ENCODE measurements at places on chromosomes 4 and X.

DNA sequence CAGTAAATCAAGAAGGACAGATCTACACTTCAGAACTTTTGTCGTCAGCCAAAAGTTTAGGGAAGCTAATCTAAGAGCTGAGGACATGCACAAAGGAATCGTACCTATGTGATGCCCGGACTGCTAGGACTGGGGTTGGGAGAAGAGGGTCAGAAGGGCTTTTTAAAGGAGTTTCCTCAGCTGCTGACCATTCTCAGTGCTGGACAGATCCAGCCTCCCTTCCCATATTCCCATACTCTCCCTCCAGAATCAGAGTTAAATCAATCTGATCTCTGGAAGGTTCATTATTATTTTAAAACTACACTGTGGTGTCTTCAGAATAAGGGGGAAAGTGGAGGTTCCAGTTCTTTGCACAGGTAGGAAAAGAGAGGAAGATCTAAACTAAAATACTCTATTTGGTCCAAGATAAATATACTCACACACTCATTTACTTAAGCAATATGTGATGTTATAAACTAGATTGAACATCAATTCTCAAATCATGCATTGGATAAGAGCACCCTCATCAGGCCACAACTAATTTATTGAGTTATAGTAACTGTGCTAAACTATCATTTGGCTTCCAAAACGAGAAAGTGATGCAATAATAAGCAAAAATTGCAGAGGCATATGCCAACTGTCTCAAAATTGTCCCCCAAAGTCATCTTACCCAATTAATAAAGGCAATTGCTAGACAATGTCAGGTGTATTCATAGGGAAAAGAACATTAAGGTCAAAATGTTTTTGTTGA lies 124.7 kb downstream of the HNRNPD start:
- DNase-seq = no peak

DNA sequence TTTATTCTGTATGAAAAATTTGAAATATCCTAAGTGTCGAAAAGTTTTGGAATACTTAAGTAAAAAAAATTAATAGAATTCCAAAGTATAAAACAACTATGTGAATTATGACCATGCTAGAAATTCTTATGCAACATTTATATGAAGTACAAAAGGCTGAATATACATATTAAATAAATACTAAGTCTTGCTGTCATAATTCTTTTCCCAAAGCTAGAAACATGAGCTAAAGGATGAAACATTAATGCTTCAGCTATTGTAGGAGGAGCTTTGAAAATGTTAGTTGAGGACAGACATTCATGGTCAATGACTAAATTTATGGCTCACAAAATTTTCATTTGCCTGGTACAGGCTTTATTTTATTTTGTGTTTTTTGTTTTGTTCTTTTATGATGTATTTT lies 207.3 kb downstream of the GABRB1 start:
- DNase-seq = no peak

DNA sequence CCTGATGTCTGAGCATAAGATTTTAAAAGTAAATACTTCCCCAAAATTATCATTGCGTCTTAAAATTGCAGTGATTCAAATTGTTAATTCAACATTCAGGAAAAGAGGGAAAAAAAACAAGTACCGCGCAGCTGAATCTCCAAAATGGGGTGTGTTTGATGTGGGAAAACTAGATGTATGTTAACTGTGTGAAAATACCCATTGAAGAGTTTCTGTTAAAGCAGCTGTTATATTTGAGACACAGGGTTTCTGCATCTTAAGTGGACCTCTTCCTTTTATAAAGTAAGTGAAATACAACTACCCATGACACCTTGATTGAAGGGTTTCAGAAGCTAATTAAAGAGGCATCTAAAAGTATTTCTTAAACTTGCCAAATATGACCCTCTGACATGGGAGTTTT lies 1186.1 kb downstream of the NLGN4X start:
- no peak for DNase-seq

DNA sequence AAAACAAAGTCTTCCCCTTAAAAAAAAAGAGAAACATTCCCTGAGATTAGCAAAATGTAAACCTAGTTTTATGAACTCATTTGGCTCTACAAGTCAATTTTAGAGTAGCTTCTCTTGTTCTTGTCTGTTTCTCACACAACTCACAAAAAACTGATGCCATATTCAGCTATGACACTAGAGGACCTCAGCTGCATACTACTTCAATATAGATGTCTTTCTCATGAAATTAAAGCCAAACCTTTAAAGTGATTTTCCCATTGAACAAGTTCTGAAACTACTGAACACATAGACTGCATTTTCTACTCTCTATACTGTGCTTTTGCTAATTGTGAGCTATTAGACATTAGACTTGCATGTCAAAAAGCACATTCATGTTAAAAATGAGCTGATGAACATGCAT lies 49.8 kb downstream of the TBCK start:
- peak; percentile 52 for DNase-seq

DNA sequence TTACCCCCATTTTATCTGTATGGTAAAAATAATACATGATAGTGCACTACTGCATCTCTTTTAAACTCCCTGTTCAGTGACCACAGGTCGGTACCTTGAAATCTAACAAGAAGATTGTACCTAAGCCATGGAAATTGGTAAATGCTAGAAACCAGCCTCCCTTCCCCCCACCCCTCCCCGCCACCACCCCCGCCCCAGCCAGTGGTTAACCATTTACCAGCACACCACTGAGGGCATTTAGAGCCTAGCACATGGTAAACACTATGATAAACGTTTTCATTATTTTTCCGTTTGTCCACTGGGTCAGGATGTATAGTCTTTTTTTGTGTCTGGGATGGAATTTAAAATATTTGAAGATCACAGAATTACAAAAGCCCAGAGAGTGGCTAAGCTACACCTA lies 703 bp upstream of the FTSJ1 start:
- peak; percentile 11 for DNase-seq

- DNase-seq = no peak
Measured at GRCh38 chr4:80173841-80174240, 23.5 kb upstream of the PRDM8 start.

GRCh38 chrX:53048169-53049126 lies at the start of gene GPR173:
Gene GPR173 (plus strand): TSS chrX:53048789. CDS start chrX:53076622, 27,833 bp downstream.
- DNase-seq = peak; percentile 33

GRCh38 chr4:186712690-186713089 lies 11.0 kb downstream of the FAT1 start:
- no peak for DNase-seq

- DNase-seq = no peak
Measured at GRCh38 chr4:185916683-185917082, 104.7 kb upstream of the SORBS2 start.

GRCh38 chr4:30718021-30718542 lies 2.1 kb upstream of the PCDH7 start:
- no peak for DNase-seq

DNA sequence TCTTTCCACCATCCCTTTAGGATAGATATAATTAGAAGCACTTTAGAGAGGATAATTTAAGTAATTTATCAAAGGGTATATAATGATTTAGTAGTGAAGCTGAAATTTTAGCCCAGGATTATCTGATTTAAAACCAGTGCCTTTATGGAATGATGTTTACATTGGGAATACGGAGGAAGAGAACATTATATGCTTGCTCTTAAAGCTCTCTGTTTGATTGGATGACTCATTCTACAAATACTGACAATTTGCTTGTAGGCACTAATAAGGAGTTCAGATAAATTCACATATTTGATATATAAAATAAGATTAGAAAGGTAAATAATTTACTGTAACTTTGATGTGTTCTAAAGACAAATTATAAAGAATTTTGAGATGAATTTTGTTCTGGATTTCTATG lies 84.7 kb downstream of the SH3BGRL start:
- no peak for DNase-seq

GRCh38 chrX:103276581-103277002 lies at the start of gene TCEAL5:
Gene TCEAL5 (minus strand): TSS chrX:103276750. CDS start chrX:103274563, 2,187 bp downstream.
- DNase-seq = peak; percentile 37

DNA sequence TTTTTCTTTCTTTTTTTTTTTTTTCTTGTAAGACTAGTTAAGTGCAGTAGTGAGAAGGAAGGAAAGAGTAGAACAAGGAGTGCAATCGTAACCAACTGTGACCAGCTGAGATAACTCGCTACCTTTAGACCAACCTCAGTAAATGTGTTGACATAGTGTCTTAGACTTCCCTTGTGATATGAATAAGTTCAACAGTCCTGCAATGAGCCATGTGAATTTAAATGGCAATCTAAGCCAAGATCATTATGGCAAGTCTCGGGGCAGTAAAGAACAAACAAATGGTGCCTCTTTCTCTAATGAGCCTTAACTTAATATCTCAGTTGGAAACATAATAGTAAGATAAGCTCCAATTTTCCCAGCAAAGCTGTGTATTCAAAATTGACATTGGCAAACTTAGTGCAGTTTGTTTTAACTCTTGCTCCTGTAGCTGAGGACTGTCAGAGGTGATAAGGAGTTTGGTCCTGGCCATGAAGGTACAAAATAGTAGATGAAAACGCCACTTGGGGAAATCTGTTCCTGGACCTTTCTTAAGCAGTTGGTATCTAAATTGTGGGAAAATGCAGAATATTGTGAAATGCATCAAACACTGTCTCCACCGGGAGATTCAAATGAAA lies 13.8 kb upstream of the RELL1 start:
- no peak for DNase-seq

GRCh38 chrX:55919367-55920221 lies 202.0 kb downstream of the RRAGB start:
- peak; percentile 28 for DNase-seq

DNA sequence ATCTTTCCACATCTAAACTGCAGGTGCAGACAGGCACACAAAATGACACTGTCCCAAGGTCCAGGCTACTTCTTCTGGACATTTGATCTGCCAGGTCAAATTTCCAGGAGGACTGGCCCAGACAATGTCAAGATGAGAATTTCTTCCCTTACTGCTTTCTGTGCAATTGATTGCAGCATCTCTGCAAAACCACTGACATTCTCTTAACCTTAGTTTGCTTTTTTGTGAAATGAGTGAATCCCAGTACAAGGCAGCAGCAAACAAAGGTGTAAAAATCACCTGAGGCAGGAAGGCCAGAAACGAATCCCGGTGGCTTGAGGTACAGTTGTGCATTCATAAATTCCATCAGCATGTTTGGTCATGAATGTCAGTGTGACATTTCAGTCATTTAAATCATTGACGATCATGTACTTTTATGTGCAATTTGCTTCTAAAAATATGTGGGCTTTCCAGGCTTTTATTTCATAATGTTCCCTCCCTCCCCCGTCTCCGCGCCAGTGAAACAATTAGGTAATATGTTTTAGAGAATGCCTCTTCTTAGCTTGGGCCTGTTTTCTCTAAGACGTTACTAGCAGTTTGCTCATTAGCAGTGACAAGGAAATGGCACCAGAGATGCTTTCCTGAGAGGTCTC lies 39.1 kb downstream of the NHS start:
- DNase-seq = no peak

All from NCI-H526 (cell line).